RKO (cell line): ENCODE measurements at places on chromosomes 5 and 9.

- no peak for DNase-seq
These were observed 1496.2 kb upstream of the CDH6 start for GRCh38 chr5:29697278-29697677.

GRCh38 chr5:137415231-137415681 is 83.9 kb downstream of the SPOCK1 start:
- no peak for DNase-seq

DNA sequence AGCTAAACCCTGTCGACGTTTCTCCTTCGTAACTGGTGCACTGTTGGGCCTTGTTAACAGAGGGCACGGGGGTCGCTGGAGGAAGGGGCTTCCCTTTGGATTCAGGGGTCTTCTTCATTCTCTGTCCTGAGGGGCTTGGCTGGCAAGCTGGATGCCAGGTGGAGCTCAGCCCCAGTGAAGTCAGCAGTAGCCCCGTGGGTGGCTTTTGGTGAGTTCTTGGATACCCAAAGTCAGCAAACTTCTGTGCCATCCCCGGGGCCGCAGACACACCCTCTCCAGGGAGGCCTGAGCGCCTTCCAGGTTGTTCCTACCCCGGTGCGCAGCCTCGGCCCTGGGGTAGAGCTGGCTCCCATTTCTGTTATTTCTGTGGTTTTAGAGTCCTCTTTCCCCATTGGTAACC is 12.3 kb upstream of the OBP2A start:
- no peak for DNase-seq

DNA sequence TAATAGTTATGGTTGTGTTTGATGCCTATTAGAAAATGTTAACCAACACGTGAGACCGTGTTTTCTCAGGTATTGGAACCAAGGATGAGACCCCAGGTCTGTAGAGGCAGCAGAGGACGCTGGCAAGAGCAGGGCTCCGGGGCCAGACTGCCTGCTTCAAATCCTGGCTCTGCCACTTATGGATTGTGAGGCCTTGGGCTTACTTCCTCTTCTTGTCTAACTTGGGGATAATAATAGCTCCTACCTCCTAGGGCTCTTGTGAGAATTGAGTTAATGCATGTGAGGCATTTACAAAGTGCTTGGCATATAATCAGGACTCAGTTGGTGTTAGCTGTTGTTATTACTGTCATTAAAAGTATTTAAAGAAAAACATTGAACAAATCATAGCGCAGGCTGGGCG is 85.5 kb upstream of the PITX1 start:
- DNase-seq: no peak
